Testis (tissue), 5 donors: ENCODE measurements at places on chromosomes 13 and 19. TPM values are rescaled to one million over a fixed set of nuclear protein-coding genes. Genes with fewer than 3 reads are reported as not detected.

Gene DACH1
- 4.7 TPM for total RNA-seq

- H3K4me3 ChIP-seq: no peak overlapping the region
- no peaks in the 10 kb centered on the region for H3K36me3 ChIP-seq
- peaks cover 4% of the 10 kb centered on the region for H3K4me1 ChIP-seq
- H3K27me3 ChIP-seq: no peaks in the 10 kb centered on the region
- no peak overlapping the region for H3K27ac ChIP-seq
- DNase-seq: no peak
Observed at GRCh38 chr19:11620553-11620952, 23.3 kb downstream of the ZNF627 start.

- H3K27ac ChIP-seq: no peak overlapping the region
- no peaks in the 10 kb centered on the region for H3K4me1 ChIP-seq
- no peak overlapping the region for H3K4me3 ChIP-seq
- H3K36me3 ChIP-seq: no peaks in the 10 kb centered on the region
Observed at GRCh38 chr19:3818466-3818865, 32.3 kb upstream of the MATK start.

- no peak overlapping the region for H3K27ac ChIP-seq
- DNase-seq: no peak
- no peaks in the 10 kb centered on the region for H3K4me1 ChIP-seq
- H3K27me3 ChIP-seq: no peaks in the 10 kb centered on the region
- H3K4me3 ChIP-seq: no peak overlapping the region
- H3K36me3 ChIP-seq: no peaks in the 10 kb centered on the region
Observed at GRCh38 chr13:25906191-25906661, 145.6 kb downstream of the SHISA2 start.

GRCh38 chr13:94057618-94058186, 421.8 kb downstream of the DCT start:
- no peaks in the 10 kb centered on the region for H3K27me3 ChIP-seq
- no peak for DNase-seq
- H3K36me3 ChIP-seq: no peaks in the 10 kb centered on the region
- no peaks in the 10 kb centered on the region for H3K4me1 ChIP-seq

GRCh38 chr19:524062-524674, 7.4 kb upstream of the CDC34 start:
- H3K27me3 ChIP-seq: no peaks in the 10 kb centered on the region
- H3K27ac ChIP-seq: no peak overlapping the region
- H3K4me3 ChIP-seq: no peak overlapping the region

DNA sequence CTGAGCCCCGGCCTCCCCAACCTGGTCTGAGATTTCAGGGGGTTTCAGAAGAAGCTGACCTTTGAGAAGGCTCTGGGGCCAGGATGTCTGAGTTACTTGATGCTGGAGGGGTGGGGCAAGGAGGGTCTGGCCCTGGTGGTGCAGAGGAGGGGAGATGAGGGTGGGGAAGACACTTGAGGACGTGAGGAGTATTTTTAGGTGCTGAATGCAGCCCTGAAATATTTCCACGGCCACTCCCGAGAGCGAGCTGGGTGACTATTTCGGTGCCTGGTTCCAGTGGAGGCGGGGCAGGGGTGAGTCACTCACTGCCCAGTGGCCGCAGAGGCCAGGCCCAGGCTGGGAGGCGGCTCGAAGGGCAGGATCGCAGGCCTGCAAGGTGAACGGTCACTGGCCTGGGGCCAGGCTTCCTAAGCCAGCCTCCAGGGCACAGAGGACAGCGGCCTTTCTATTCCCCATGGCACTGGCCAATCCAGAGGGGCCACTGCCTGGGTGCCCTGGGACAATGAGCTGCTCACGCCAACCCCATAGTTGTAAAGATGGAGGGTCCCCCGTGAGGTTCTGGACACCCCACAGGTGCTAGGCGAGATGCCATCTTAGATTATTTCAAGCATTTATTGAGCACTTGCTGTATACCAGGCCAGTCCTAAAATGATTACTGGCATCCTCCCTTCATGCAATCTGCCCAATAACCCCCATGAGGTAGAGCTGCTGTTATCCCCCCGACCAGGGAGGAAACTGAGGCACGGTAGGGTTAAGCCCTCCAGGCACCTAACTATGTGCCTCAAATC, 19.7 kb upstream of the JUND start:
- no peaks in the 10 kb centered on the region for H3K36me3 ChIP-seq
- H3K27ac ChIP-seq: no peak overlapping the region
- H3K4me3 ChIP-seq: no peak overlapping the region
- H3K27me3 ChIP-seq: no peaks in the 10 kb centered on the region
- peaks cover 29% of the 10 kb centered on the region for H3K4me1 ChIP-seq

DNA sequence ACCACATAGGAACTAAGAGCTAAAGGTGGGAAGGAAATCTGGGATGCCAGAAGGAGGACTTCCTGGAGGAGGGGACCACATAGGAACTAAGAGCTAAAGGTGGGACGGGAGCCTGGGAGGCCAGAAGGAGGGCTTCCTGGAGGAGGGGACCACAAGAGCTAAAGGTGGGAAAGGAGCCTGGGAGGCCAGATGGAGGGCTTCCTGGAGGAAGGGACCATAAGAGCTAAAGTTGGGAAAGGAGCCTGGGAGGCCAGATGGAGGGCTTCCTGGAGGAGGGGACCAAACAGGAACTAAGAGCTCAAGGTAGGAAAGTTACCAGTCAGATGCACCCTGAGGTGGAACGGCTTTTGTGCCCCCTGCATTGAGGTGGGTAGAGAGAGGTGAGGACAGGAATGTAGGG, 9.8 kb upstream of the FCHO1 start:
- no peak overlapping the region for H3K4me3 ChIP-seq
- no peaks in the 10 kb centered on the region for H3K36me3 ChIP-seq
- no peak for DNase-seq
- H3K27me3 ChIP-seq: no peaks in the 10 kb centered on the region
